ENCODE measurements at places on chromosomes 3 and 15. TPM values are rescaled to one million over a fixed set of nuclear protein-coding genes. Genes with fewer than 3 reads are reported as not detected.

DNA sequence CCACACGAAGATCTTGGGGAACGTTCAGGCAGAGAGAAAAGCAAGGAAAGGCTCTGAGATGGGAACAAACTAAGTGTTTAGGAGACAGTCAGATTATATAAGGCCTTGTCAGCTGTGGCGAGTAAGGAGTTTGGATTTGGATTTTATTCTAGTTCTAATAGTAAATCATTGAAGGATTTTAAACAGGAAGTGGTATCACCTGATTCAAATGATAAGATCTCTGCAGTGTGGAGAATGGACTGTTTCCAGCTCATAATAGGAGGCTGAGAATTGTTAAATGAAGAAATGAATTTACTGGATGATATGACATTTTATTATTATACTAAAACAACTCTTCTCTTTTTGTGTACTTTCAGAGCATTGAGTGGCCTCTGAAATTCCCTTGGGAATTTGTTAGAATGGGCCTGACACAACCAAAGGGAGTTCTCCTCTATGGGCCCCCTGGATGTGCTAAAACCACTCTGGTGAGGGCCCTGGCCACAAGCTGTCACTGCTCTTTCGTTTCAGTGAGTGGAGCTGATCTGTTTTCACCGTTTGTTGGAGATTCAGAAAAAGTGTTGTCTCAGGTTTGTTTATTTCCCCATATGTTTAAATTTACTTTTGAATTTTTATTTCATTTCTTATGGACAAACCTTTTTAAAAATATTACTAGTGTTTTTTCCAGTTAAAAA, 36.0 kb upstream of the GATM start:
- H3K4me3 ChIP-seq = no peak overlapping the region
- H3K36me3 ChIP-seq = peaks cover 32% of the 10 kb centered on the region
- H3K27ac ChIP-seq = no peak overlapping the region
- no peaks in the 10 kb centered on the region for H3K4me1 ChIP-seq
- no peaks in the 10 kb centered on the region for H3K27me3 ChIP-seq

Gene ZBTB20
- total RNA-seq = 27.3 TPM

DNA sequence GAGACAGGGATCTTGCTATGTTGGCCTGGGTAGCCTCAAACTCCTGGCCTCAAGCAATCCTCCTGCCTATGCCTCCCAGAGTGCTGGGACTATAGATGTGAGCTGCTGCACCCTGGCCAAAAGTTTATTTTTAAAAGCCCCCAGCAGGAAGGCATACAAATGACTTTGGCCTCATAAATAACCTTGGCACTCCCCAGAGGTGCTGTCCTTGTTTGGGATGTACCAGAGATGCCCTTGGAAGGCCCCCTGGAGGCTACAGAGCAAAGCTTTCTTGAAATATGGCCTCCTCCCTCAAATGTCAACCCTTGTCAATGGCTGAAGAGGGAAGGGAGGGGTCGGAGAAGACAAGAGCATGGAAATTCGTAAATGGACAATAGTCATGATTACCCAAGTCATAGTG, 14.0 kb upstream of the RTP3 start:
- no peaks in the 10 kb centered on the region for H3K27me3 ChIP-seq
- no peaks in the 10 kb centered on the region for H3K36me3 ChIP-seq
- H3K27ac ChIP-seq = no peak overlapping the region
- peaks cover 24% of the 10 kb centered on the region for H3K4me1 ChIP-seq
- DNase-seq = no peak
- H3K4me3 ChIP-seq = no peak overlapping the region

DNA sequence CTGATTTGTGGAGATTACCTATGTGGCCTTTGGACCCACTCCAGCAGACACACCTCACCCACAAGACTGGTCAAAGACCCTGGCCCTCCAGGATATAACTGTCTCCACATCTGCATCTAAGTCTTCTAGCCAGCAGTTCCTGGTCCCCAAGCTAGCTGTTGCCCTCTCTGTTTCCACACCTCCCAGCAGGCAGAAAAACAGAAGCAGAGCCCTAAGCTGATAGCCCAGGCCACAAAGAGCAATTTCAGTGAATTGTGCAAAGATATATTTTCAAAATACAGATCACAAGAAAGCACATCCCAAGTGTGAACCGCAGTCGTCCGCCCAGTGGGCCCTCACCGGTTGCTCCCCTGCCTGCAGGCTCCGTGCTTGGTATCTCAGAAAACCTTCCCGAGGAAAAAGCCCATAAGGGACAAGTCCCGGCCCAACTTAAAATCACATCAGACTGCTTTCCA, 2.6 kb downstream of the TNIK start:
- peaks cover 38% of the 10 kb centered on the region for H3K27me3 ChIP-seq
- no peaks in the 10 kb centered on the region for H3K36me3 ChIP-seq
- DNase-seq = no peak
- peaks cover 28% of the 10 kb centered on the region for H3K4me1 ChIP-seq
- peak overlapping the region; percentile 86 for H3K4me3 ChIP-seq

DNA sequence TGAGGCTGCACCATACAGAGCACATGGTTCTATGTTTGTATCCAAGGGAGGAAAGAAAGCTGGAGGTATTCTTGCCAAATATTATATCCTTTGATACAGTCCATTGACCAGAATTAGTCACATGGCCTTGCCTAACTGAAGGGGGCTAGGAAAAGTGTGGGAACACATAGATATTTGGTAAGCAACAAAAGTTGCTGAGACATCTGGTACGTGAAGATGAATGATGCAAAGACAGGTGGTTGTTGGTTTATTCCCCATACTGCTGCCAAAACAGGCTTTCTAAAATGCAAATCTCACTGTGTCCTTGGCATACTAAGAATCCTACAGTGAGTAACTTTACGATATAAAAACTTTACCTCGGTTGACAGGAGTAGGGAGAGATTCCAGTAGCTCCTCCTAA, 162.2 kb downstream of the VGLL3 start:
- H3K4me1 ChIP-seq = no peaks in the 10 kb centered on the region
- no peak overlapping the region for H3K4me3 ChIP-seq
- no peaks in the 10 kb centered on the region for H3K27me3 ChIP-seq
- no peak for DNase-seq
- H3K27ac ChIP-seq = no peak overlapping the region
- H3K36me3 ChIP-seq = no peaks in the 10 kb centered on the region

Gene CEP152
- 8.4 TPM for total RNA-seq

Gene ITPKA
- total RNA-seq = 0.89 TPM

- no peaks in the 10 kb centered on the region for H3K36me3 ChIP-seq
- DNase-seq = no peak
- H3K27me3 ChIP-seq = no peaks in the 10 kb centered on the region
- no peak overlapping the region for H3K27ac ChIP-seq
- no peaks in the 10 kb centered on the region for H3K4me1 ChIP-seq
Measured at GRCh38 chr3:57699591-57699990, 6.7 kb upstream of the DENND6A start.

Gene CYP19A1
- total RNA-seq = not detected

Gene SLITRK3
- total RNA-seq = not detected

DNA sequence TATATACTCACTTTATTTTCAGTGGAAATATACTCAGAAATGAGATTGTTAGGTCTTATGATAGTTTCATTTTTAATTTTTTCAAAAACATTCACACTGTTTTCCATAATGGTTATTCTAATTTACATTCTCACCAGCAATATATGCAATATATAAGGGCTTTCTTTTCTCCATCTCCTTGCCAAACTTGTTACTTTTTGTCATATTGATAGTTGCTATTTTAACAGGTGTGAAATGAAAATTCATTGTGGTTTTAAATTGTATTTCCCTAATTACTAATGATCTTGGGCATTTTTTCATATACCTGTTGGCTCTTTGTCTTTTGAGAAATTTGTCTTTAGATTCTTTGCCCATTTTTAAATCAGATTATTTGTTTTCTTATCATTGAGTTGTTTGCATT, 325.2 kb downstream of the DIPK2A start:
- no peak for DNase-seq
- peaks cover 19% of the 10 kb centered on the region for H3K4me1 ChIP-seq
- no peak overlapping the region for H3K4me3 ChIP-seq
- H3K27me3 ChIP-seq = no peaks in the 10 kb centered on the region
- H3K27ac ChIP-seq = no peak overlapping the region
- peaks cover 4% of the 10 kb centered on the region for H3K36me3 ChIP-seq

- peaks cover 2% of the 10 kb centered on the region for H3K36me3 ChIP-seq
- no peak overlapping the region for H3K4me3 ChIP-seq
- peaks cover 4% of the 10 kb centered on the region for H3K4me1 ChIP-seq
- H3K27me3 ChIP-seq = no peaks in the 10 kb centered on the region
Measured at GRCh38 chr3:38348903-38349302, 2.3 kb downstream of the XYLB start.

Gene SPINK8
- not detected for total RNA-seq

GRCh38 chr3:64342940-64343688, 117.8 kb upstream of the PRICKLE2 start:
- H3K4me1 ChIP-seq = peaks cover 43% of the 10 kb centered on the region
- no peak for DNase-seq
- no peaks in the 10 kb centered on the region for H3K27me3 ChIP-seq
- H3K4me3 ChIP-seq = no peak overlapping the region
- no peak overlapping the region for H3K27ac ChIP-seq

Gene IDH2
- 164 TPM for total RNA-seq

GRCh38 chr3:109559389-109559788, 222.0 kb upstream of the DPPA4 start:
- no peaks in the 10 kb centered on the region for H3K4me1 ChIP-seq
- no peaks in the 10 kb centered on the region for H3K36me3 ChIP-seq
- no peak overlapping the region for H3K27ac ChIP-seq
- H3K4me3 ChIP-seq = no peak overlapping the region
- DNase-seq = no peak

DNA sequence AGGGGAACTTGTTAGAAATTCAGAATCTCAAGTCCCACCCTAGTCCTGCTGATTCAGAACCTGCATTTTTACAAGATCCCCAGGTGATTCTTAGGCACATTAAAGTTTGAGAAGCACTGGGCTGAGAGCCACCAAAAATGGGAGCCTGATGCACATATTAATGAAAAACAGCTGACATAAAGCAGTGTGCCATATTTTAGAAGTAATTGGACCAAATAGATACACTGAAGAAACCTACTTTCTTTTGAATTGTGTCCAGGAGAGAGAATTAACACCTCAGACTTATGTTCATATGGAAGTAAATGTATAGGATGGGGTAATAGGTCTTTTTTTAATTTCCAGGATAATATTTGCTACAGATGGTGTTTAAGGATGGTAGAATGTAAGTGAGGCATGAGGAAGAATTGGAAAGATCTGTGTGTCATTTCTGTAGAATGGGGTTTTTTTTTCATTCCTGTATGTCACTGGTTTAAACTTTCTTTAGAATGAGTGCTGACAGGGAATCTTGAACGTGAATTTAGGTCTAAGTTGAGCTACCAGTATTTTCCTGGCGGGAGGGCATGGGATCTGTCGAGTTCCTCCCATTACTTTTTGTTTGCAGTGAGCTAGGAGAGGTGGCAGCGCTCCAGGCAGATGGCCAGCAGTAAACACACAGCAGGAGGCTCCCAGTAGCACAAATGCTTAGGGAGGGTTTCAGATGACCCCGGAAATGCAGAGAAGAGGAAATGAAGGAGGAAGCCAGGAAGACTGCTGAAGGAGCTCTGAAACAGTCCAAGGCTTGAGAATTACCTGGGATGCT, 185.6 kb downstream of the PLCL2 start:
- H3K4me3 ChIP-seq = no peak overlapping the region
- DNase-seq = no peak
- peaks cover 4% of the 10 kb centered on the region for H3K36me3 ChIP-seq
- no peaks in the 10 kb centered on the region for H3K4me1 ChIP-seq
- H3K27me3 ChIP-seq = no peaks in the 10 kb centered on the region

- H3K27me3 ChIP-seq = peaks cover 48% of the 10 kb centered on the region
- H3K4me1 ChIP-seq = peaks cover 6% of the 10 kb centered on the region
- no peak overlapping the region for H3K27ac ChIP-seq
- H3K4me3 ChIP-seq = no peak overlapping the region
- DNase-seq = no peak
Measured at GRCh38 chr3:184783319-184783718, 28.6 kb upstream of the VPS8 start.

All from progenitor cell of endocrine pancreas (in vitro differentiated cells).